ENCODE measurements at places on chromosomes 4 and X.
A peak's percentile ranks its signal among the peaks of the same experiment; 100 is the strongest.

- no peak for DNase-seq
These were observed 3.3 kb downstream of the TMEM185A start for GRCh38 chrX:149628280-149628679.

DNA sequence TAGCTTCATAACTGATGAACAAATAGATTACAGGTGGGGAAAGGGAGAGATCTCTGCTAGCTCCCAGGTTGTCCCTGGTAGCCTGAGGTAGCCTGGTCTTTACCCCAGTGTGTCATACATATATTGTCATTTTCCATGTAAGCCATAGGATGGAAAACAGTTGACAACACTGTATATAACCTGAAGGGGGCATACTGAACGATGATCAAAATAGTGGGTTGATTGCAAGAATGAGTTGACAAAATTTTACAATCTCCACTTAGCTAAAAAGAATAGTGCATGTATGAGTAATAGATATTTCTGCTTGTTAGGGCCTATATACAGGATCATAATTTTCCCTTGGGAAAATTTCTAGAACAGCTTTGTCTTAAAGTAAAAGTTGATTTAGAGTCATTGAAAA is 304.1 kb upstream of the HAND2 start:
- peak; percentile 19 for DNase-seq

DNA sequence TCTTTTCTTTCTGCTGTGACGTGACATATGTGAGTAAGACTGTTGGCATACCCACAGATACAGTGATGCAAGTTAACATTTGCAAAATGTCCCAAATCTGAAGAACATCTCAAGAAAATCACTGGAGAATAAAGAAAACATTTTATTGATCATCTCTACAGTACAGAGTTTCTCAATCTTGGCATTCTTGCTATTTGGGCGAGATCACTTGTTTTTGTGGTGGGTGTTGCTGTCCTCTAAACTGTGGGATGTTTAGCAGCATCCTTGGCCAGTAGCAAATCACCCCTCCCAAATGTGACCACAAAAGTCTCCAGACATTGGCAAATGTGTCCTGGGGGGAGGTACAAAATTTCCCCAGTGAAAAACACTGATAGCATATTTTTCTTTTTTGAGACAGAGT is 28.8 kb downstream of the AMELX start:
- DNase-seq, result no peak

DNA sequence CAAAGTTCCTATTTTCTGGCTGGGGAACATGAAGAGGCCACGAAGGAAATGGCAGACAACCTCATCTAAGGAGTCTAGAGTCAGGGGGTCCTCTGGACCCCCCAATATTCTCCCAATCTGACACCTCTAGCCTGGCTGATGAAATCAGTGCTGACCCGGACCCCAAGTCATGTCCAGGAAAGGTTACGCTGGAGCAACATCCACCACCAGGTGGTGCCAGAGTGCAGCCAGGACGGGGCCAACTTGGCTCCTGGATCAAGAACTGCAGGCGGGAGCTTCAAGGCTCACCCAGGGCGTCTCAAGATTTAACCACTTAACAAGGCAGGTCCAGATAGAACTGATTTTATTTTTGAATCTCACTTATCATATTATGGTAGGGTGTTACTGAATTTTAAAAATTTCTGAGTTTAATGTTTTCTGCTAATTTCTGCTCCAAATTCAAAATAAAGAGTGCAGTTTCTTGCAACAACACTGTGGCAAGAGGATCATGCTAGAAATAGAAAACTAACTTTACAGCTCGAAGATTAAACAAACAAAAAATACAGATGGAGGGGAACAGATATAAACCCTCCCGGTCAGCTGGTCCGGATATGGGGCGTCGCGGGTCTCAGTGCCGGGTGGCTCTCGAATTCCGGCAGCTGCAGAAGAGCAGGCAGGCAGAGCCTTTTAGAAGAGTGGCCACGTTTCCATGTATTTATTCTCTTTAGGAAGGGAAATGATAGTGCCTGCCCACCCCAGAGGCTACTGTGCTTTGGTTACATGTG is 135.5 kb downstream of the AFAP1 start:
- peak; percentile 60 for DNase-seq

GRCh38 chrX:128891554-128891953 is 631.7 kb downstream of the SMARCA1 start:
- no peak for DNase-seq

DNA sequence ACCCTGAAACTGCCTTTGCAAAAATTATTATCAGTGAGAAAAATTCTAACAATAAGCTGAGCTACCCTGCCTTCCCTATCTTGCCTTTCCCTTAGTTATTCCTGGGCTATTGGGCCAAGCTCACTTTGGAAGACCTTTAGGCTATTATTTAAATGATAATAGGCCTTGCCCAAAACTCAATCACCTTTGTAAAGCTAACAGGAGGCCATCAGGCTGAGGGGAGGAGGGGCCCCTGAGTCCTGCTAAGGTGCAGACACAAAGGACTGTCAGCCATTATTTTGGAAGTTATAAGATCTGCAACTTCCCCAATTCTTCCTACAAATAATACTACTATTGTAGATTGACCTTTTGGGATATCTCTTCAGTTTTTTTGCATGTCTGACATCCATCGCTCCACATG is 278.8 kb upstream of the DIAPH2 start:
- no peak for DNase-seq
